ENCODE measurements at places on chromosomes 12 and 14.

DNA sequence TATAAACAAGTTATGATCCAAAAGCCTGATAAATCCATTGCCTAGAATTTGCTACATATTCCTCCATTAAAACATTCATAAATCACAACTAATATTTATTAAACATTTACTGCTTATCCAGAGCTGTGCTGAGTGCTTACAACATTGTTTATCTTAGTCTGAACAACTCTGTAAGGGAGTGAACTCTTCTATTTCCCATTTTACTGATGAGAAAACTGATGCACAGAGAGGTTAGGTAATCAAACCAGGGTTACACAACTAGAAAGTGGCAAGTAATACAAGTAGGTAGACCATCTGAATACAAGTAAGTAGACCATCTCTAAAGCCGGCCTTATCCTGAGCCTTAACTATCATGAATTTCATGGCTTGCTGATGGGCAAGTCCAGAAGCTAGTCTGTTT, 39.5 kb downstream of the WASHC3 start:
- DNase-seq = no peak

DNA sequence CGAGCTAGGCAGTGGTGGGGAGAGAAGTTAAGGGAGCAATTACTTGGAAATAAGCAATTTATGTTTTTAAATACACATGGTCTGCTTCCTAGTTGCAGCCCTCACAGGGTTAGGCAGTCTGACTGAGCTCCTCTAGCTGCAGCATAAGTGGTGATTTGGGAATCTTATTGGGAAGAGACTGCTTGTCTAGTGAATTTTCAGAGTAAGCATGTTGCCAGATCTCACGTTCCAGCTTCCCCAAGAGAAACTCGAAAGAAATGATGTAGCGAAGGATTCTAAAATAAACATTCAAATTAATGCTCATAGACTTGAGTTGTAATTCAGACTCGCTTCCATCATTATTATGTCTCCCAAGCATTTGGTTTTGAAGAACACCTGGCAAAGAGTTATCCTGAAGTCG, 440.2 kb downstream of the ATP23 start:
- no peak for DNase-seq

- no peak for DNase-seq
These were observed 59.9 kb downstream of the ACSS3 start for GRCh38 chr12:81137801-81138200.

DNA sequence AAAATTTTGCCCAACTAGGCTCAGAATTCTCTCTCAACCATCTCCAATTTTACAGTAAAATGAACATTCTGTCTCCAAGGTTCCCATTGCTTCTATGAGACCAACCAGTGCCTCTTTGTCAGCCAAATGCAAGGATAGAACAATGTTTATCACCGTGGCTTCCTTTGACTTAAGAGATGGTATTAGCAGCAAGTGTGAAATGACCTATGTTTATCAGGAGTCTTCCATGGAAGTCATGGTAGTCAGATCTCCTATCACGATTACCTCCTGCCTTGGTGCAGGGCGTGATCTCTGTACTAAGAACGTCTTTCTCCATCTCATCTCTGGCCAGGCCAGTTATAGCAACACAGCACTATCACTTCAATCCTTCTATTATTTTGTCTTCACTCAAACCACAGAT, 6.1 kb upstream of the BCL2L14 start:
- DNase-seq = no peak

DNA sequence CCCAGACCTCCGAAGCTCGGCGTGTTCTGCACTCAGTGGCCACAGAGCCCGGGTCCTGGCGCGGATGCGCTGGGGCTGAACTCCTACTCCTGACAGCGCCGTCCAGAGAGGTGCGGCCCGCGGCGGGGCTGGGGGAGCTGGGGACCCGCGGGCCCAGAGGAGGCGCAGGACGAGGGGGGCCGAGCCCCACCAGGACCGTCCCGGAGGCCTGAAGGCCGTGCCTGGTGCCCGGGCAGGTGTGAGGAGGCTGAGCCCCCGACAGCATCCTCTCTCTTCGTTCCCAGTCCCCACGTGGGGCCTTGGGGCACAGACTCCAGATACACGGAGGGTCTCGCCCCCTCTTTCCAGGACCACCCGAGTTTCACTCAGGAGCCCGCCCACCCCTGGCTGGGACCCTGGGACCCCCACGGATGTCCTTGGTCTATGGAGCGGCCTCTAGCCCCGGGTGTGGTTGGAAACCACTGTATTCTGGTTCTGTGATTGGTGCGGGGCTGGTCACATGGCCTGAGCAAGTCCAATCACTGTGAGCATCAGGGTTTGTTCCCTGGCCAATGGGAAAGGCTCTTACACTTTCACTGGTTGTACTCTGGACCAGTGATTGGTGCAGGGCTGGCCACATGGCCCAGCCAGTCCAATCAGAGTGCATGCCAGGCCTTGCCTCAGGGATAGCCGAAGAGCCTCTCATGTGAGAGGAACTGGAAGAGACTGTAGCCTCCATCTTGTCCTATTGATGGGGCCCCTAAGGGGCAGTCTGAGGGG, 217.6 kb upstream of the SFSWAP start:
- no peak for DNase-seq

GRCh38 chr14:24279301-24280186, 8.1 kb upstream of the RABGGTA start:
- DNase-seq = no peak

GRCh38 chr12:70615174-70615866, 21.9 kb downstream of the PTPRB start:
- no peak for DNase-seq

- DNase-seq = no peak
These were observed 9.2 kb upstream of the NUAK1 start for GRCh38 chr12:106147956-106148355.

- no peak for DNase-seq
These were observed at the start of gene SLC7A8 for GRCh38 chr14:23183479-23183878. TSS of gene SLC7A8 (minus strand) at chr14:23183660. CDS start at chr14:23182914, 746 bp downstream.

GRCh38 chr14:54023027-54023426, 66.4 kb upstream of the BMP4 start:
- DNase-seq = no peak

DNA sequence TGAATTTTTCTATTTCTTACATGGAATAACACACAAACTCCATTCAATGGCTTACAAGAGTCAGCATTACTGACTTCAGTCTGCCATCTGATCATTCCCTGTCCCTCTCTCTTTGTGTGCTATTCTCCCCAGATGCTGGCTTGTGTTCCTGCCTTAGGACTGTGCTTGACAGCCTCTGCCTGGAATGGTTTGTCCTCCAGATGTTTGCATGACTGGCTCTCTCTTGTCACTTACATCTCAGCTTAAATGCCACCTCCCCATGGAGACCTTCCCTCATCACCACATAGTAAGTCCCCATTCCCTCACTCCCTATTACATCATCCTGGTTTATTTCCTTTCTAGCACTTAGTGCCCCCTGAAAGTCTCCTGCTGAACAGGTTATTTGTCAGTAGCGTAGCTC, 181.6 kb downstream of the KTN1 start:
- no peak for DNase-seq

DNA sequence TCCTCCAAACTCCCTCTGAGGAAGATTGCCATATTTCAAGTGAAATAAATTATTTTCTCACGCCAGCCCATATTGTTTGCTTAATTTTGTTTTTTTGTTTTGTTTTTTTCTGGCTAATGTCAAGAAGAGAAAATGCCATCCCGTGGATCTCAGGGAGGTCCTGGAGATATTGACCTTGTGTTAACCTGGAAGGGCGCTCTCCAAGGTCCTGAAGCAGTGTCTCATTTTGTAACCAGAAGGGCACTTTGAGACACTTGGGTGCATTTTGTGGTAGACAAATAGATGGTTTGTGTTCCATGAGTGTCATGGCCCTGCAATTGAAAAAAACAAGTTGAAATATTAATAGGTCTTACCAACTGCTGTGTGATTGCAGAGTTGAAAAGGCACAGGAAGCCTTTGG, 268.9 kb downstream of the SUDS3 start:
- DNase-seq = no peak

DNA sequence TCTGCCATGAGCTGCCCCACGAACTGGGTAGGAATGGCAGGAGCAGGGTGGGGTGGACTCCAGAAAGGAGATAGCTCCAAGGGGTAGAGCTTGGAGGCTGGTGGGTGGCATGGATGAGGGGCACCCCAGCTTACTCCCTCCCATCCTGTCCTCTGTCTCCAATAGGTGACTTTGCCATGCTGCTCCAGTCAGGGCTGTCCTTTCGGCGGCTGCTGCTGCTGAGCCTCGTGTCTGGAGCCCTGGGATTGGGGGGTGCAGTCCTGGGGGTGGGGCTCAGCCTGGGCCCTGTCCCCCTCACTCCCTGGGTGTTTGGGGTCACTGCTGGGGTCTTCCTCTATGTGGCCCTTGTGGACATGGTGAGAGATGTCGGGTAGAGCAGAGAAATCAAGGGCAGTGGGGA, 7.1 kb downstream of the SLC39A5 start:
- DNase-seq = no peak

DNA sequence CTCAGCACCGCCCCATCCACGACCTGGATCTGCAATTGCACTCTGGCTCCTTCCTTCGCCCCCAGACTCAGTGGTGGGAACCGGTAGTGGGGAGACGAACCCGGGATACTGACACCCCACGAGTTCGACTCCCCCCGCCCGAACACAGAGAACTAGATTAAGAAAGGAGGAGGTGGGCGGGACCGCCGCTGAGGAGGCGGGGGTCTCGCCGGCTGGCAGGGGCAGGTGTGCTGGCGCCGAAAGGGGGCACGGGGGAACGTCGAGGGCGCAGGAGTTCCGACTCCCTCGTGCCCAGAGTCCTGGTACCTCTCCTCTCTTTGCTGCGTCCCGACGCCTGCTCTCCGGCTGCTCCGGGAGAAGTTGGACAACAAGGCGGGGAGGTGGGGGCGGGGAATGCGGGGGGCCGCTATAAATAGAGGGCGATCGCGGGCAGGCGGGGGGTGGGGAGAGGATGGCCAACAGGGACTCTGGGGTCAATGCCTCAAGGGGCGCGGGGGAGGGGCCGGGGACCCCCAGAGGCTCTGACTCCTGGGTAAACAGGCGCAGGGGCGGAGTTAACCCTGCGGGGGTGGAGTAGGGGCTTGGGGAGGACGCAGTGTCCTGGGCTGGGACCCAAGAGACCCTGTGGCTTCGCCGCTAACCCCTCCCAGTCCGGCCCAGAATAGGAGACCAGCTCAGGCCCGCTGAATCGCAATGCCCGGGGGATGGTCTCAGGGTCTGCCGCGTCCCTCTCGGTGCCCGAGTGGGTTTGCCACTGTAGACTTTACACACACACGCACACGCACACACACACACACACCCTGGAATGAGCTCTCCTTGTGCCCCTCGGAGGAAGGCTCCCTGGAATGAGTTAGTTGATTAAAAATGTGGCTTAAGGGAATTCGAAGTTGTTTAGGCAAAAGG, 761 bp upstream of the NDRG2 start:
- DNase-seq = no peak

GRCh38 chr14:88614218-88614907, 51.5 kb downstream of the ZC3H14 start:
- peak; percentile 81 for DNase-seq

- DNase-seq = no peak
These were observed 391.7 kb upstream of the TBX3 start for GRCh38 chr12:115075552-115076170.

Measured in IMR-90 (cell line).